NCI-H446 (cell line): ENCODE measurements at places on chromosomes 1 and 21.

DNA sequence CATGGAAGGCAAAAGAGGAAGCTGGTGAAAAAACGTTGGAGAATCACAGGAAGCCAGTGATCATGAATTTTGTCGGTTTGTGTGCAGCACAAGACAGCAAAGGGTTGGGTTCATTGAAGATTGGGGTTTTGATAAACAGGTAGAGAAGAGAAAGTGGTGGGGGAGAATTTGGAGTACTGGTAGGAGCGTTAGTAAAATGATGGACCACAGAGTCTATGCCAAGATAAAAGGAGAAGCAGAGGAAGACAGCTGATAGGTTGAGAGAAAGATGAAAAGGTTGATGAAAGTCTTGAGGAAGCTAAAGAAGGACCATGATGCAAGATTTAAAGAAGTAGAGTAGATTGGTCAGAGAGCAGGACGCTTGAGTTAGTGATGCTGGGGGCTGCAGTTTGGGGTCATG is 156.8 kb upstream of the POU3F1 start:
- no peak for DNase-seq

DNA sequence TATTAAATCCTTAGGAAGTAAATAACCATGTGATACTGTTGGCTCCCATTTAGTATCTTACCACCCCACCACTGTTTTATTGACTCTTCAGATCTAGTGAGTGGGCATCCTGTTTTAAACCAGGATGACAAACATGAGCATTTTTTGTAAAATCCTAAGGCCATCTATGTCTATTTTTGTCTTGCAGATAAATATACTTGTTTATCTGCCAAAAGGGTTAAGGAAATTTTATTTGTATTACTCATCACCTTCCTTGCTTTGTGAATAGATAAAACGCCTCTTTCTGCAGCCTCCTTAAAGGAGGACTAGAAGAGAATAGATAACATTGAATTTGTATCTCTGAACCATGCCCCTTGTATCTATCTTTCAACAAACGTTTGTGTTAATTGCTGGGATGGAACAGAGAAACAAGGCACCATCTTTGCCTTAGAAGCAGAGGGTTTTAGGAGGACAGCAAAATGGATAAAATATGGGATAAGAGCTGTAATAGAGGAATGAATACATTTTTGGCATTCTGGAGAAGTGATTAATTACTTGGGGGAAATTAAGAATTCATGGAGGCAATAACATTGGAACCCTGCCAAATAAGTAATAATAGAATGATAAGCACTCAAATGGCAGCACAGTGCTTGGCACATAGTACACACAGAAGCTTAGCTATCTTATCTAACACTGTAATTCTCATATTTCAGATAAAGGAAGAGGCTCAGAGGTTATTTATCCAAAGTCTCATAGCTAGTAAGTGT is 14.7 kb downstream of the YTHDF2 start:
- no peak for DNase-seq

GRCh38 chr1:10401281-10401680 is 2.4 kb downstream of the PGD start:
- DNase-seq = no peak

DNA sequence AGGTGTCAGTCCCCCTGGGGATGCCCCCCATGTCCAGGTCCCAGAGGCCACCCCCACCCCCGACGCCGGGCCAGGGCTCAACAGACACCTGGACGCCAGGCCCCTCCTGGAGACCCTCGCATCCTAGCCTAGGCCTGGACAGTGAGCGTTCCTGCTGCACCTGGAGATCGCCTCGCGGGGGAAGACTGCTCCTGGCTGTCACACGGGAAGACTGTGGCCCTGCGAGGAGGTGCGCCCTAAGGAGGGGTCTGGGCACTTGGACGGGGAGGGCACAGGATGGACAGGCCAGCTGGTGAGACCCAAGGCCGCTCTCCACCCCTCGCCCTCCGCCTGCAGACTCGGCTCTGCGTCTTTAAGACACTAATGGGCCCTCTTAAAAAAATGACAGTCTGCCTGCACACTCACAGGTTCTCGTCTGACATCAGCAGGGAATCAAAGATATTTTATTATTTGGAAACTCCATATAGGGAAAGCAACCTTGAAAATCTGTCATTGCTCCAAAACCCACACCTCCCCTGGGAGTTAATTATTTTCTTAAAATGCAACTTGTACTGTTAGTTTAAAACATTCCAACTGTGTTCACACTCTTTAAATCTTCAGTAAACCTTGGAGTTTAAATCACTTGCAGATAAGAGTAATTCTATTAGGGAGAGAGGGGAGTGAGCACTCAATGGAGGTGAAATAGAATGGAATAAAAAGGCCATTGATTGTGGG is 45.6 kb upstream of the ACTRT2 start:
- DNase-seq = no peak

- no peak for DNase-seq
Measured at GRCh38 chr1:9770298-9770697, 53.5 kb downstream of the CLSTN1 start.
